ENCODE measurements at places on chromosomes 12 and 14. TPM values are rescaled to one million over a fixed set of nuclear protein-coding genes. Genes with fewer than 3 reads are reported as not detected.

The LTB4R2 gene
- total RNA-seq, result 31.5 TPM

The TBC1D30 gene
- 9.3 TPM for total RNA-seq

The TPH2 gene
- not detected for total RNA-seq

The CISTR gene
- total RNA-seq, result not detected

The AEBP2 gene
- total RNA-seq, result 46.3 TPM

The ENDOU gene
- total RNA-seq, result not detected

The DNAJC22 gene
- total RNA-seq, result not detected

The CLEC6A gene
- not detected for total RNA-seq

The CEP290 gene
- total RNA-seq, result 34.3 TPM

The PTPN21 gene
- total RNA-seq, result 25.6 TPM

The KLHL33 gene
- 1.2 TPM for total RNA-seq

The ST8SIA1 gene
- 0.63 TPM for total RNA-seq

The CCDC38 gene
- not detected for total RNA-seq

Data from tibial nerve (tissue), 4 donors.